ENCODE measurements at places on chromosomes 16 and 17.

GRCh38 chr17:37079735-37080134 lies 131.0 kb downstream of the AATF start:
- no peak for DNase-seq

DNA sequence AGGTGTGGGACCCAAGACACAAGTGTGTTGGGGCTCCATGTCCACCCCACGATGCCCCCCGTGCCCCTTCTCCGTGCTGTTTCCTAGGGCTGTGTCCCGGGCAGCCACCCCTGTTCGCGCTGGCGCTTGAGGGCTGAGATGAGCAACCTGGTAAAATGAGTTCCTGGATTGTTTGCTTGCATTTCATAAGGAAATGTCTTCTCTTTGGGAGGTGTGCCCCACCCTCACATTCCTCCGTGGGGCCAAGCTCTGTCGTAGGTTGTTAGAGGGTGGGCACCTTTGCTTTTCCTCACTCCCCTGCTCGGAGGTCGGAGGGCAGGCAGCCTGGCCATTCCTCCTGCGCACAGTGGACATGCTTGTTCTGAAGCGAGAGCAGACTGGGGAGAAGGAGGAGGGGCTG lies 171.3 kb upstream of the CHMP6 start:
- DNase-seq: no peak

GRCh38 chr17:45310380-45311324 lies 6.2 kb downstream of the MAP3K14 start:
- DNase-seq: no peak

- DNase-seq: no peak
Observed at GRCh38 chr17:38463451-38463858, 35.2 kb downstream of the ARHGAP23 start.

DNA sequence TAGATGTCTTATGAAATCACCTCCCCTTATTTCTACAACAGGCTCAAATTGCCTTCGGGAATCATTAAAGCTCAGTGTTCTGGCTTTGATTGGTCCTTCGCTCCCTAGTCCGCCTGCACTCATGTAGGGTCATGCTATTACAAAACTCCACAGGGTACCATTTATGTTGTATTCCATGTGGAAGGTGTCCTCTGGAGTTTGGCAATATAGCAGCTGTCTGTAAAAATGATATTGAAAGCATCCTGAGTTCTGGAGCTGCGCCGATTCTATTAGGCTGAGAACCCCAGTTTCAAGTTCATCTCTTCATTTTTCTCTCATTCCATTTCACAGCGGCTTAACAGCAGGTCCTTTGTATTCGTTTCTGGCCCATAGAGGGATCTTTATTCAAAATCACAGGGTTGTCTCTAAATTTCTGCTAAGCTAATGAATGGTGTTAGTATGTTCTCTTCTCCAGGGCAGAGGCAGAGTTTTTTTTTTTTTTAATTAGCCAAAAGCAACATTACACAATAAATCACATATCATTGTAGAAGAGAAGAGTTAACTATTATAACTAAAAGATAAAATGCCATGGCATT lies 71.9 kb upstream of the TEKT1 start:
- DNase-seq: no peak

DNA sequence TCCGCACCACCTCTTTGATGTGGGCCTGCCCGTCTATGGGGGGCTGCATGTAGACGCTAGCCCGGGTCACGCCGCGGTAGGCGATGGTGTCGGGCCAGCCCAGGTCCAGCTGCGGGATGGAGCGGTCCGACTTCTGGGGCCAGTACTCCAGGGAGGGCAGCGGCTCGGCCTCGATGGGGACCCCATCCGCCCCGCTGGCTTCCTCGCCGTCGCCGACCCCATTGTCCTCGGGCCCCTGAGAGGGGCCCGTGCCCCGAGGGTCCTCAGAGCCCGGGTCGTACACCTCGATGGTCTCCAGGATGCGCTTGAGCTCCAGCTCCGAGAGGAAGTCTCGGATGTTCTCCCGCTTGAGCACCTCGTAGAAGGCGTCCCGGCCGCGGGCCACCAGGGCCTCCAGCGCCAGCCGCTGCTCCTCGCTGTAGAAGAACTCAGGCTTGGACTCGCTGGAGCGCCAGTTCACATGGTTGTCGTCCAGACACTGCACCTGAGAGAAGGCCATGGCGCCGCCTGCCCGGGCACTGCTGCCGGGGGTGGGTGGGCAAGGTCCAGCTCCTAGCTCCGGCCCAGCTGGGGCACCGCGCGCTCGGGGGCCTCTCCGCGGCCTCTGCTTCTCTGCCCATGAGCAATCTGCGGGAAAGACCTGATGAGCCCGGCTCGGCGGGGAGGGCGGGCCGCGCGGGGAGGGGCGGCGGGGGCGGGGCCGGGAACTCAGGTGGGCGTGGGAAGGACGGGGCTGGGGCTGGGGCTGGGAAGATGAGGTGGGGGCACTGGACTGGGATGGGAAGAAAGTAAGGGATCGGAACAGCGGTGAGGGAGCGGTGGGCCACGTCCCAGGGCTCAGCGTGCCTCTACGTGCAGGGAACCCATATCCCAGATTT lies 782 bp downstream of the FAM83G start:
- DNase-seq: no peak

- no peak for DNase-seq
Observed at GRCh38 chr17:27519550-27519949, 63.3 kb downstream of the KSR1 start.

- no peak for DNase-seq
Observed at GRCh38 chr17:21253646-21254441, 634 bp upstream of the NATD1 start.

DNA sequence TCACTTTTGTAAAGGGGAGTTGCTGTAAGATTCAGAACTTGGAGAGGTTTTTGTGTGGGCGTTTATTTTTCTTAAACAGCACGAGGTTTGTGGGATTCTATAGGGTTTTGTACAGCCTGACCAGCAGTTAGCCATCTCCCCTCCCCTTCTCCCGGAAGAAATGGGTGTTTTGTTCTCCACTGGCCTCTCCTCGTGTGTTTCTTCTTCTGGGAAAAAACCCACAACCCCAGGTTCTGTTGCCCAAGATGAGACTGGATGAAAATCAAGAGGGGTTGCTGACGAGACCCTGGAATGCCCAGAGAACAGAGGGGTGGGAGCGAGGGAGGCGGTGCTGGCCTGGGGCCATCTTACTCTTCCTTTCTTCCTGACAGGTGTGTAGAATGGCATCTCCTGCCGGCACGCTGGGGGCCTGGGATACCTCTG lies 186.1 kb downstream of the MSI2 start:
- no peak for DNase-seq

DNA sequence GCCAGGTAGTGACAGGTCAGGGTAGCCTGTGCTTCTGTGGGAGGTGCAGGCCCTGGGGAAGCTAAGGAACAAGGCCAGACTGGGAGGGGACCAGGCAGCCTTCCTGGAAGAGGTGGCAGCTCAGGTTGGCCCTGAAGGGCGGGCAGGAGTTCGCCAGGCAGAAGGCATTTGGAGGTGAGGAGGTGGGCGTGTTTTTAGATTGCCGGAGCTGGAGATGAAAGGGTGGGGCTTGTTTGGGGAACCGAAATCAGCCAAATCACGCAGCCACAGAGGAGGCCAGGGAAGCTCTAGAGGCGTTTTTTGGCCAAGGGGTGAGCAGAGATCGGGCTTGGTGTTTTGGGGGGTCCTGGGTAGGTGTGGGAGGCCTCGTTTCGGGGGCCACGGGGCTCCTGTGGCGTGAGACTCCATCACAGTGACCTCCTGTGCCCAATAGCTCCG lies 7.6 kb downstream of the ADCY7 start:
- no peak for DNase-seq

DNA sequence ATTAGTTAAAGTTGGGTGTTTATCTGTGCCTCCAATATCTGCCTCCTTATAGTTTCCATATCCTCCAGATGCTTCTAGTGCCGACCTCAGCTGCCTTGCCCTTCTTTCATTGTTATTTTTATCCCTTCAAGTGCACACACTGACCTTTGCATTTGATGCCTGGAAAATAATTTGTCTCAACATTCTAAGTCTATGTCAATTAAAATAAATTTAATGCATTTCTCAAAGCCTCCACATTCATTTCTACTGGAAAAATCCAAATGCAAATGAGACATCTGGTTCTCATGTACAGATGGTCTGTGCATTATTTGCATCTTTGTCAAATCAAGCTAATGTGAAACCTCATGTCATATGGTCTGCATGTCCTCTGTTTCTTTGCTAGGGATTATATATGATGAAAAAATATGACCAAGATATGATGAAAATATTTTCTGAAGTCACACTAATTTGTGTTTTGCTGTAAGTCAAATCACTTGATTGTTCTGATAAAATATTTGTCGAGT lies 61.4 kb downstream of the TMEM100 start:
- DNase-seq: no peak

DNA sequence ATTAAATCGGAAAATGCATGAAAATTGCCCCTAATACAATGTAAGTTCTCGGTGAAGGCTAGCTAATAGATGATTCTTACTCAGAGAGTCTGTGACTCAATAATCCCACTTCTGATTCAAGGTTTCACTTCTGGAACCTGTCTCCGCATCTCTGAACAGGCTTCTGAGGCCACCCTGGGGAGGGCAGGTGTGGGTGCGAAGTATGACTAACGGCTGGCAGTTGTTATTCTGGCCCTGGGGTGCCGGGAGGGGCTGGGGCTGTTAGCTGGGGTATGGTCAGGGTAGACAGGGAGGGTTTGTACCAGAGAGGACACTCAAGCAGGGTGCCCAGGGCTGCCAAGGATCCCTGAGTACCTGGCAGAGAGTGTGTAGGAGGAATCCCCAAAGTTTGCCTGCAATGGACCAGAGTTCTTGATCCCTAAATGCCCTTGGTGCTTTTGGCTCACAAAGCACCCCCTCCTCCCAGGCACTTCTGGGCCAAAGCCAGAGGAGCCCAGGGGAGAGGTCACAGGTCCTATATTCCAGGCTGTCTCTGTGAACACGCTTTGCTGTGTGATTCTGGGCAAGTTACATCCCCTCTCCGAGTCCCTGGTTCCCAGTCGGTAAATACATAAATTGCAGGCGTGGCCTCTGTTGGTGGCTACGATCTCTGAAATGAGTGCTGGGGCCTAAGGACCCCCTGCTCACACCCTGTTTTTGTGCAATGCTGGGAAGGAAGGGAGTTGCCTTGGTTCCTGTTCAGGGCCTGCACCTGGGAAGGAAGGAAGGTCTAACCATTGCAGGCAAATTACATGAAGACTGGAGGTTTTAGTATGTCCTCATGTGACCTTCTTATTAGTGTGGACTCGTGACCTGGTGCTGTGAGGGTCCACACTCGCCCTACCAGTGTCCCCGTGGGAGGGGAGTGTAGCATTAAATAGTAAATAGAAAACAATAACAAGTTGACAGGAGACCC lies 49.9 kb upstream of the CPNE2 start:
- DNase-seq: no peak

DNA sequence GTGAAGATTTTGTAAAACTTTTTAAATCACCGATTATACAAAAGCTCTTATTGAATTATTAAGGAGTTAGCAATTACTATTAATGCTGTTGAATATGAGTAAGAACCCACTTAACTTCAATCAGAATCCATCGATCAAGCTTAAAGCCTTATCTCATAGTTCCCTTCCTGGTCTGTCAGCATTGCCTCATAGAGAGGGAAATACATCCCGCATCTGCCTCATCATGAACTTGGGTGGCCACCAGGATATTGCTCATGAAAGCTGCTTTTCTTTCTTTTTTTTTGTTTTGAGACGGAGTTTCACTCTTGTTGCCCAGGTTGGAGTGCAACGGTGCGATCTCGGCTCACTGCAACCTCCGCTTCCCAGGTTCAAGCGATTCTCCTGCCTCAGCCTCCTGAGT lies 66.7 kb downstream of the PIGL start:
- no peak for DNase-seq

GRCh38 chr17:76511668-76512365 lies 10.6 kb upstream of the RHBDF2 start:
- no peak for DNase-seq

- peak; percentile 68 for DNase-seq
Observed at GRCh38 chr17:27381007-27381501, 75.2 kb upstream of the KSR1 start.

DNA sequence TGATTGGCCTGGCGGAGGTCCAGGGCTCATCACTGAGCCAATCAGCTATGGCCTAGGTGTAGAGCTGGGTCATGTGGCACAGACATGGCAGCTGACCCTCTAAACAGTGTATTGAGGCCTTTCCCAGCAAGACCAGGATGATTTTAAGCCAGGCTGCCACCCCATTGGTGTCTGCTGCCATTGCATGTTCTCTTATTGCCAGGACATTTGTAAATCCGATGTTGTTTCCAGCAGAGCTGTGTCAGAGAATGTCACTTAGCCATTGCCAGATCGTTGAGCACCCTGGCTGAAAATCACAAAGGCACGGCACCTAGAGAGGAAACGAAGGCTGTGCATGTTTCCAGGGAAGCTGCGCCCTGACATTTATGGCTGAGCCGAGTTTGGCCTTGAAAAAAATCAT lies 33.4 kb downstream of the RBFOX1 start:
- DNase-seq: no peak

DNA sequence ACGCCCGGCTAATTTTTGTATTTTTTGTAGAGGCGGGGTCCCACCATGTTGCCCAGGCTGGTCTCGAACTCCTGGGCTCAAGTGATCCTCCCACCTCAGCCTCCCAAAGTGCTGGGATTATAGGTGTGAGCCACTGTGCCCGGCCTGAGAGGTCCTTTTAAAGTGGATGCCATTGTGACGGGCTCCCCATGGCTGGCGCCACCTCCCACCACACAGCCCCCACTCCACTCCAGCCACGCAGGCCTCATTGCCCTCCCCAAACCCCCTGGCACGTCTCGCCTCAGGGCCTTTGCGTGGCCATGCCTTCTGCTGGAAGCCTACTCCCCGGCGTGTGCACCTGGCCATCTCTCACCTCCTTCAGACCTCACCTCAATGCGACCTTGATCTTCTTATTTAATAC lies 11.9 kb upstream of the KDM6B start:
- no peak for DNase-seq

GRCh38 chr16:85851034-85851785 lies 47.8 kb upstream of the IRF8 start:
- DNase-seq: no peak

GRCh38 chr16:55655381-55655896 lies 349 bp upstream of the SLC6A2 start:
- DNase-seq: no peak

- no peak for DNase-seq
Observed at GRCh38 chr17:82001571-82002056, 21.1 kb downstream of the CENPX start.

- DNase-seq: no peak
Observed at GRCh38 chr17:32393904-32394303, 43.9 kb downstream of the ZNF207 start.

DNA sequence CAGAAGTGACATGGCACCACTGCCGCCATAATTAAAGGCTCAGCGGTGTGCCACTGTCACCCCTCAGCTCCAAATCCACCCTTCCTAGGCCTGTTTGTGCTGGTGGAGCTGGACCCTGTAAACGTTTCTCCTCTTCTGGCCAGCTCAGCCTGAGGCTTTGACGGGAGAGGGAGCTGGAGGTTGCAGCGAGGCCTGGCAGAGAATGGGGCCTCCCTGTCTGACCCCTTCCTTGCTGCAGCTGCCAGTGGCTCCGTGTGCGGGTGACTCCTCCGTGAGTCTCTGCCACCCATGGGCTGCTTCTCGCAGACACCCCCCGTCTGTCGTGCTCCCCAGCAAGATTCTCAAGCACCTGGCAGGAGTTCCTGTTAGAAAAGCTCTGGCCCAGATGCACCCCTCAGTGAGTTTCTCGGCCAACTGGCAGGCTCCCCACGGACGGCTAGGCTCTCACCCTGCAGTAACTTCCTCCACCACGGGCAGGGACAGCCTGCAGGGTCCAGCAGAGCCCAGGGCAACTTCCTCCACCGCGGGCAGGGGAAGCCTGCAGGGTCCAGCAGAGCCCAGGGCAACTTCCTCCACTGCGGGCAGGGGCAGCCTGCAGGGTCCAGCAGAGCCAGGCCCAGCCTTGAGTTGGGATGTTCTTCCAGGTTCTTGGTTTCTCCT lies 4.7 kb upstream of the CHMP6 start:
- DNase-seq: no peak

GRCh38 chr16:85992359-85992758 lies 93.4 kb downstream of the IRF8 start:
- DNase-seq: no peak

Data from iPS DF 6.9 (cell line).